Neural crest cell (in vitro differentiated cells): ENCODE measurements at places on chromosomes 2 and 18. TPM values are rescaled to one million over a fixed set of nuclear protein-coding genes. Genes with fewer than 3 reads are reported as not detected.
A peak's percentile ranks its signal among the peaks of the same experiment; 100 is the strongest.

Gene SKA1
- total RNA-seq: 28.9 and 30.3 TPM in 2 replicates

Gene ZC3H6
- 7.3 and 7.9 TPM in 2 replicates for total RNA-seq

Gene RNF144A
- 49.6 and 49.9 TPM in 2 replicates for total RNA-seq

Gene EFR3B
- total RNA-seq: 40.7 and 41.2 TPM in 2 replicates

Gene STK36
- 77.0 and 78.7 TPM in 2 replicates for total RNA-seq

Gene RAMP1
- 0.58 and 0.91 TPM in 2 replicates for total RNA-seq

Gene RAB6D
- 0.42 and 0.52 TPM in 2 replicates for total RNA-seq

Gene MBP
- total RNA-seq: 1.6 and 2.0 TPM in 2 replicates

Gene CCL20
- total RNA-seq: not detected in 2 replicates

Gene DNAH7
- 1.5 and 2.6 TPM in 2 replicates for total RNA-seq

Gene SMIM21
- not detected in 2 replicates for total RNA-seq

Gene LAMA1
- 96.1 and 102 TPM in 2 replicates for total RNA-seq

Gene CCDC178
- 0.42 and 0.82 TPM in 2 replicates for total RNA-seq

Gene CNGA3
- total RNA-seq: 0.72 and 0.84 TPM in 2 replicates

Gene TUBA3D
- total RNA-seq: not detected in 2 replicates

Gene DUSP2
- total RNA-seq: 1.0 and 1.1 TPM in 2 replicates

GRCh38 chr18:8051453-8051852, 484.3 kb downstream of the PTPRM start:
- no peak for DNase-seq

GRCh38 chr2:229900012-229900411, 21.8 kb downstream of the TRIP12 start:
- no peak for DNase-seq

DNA sequence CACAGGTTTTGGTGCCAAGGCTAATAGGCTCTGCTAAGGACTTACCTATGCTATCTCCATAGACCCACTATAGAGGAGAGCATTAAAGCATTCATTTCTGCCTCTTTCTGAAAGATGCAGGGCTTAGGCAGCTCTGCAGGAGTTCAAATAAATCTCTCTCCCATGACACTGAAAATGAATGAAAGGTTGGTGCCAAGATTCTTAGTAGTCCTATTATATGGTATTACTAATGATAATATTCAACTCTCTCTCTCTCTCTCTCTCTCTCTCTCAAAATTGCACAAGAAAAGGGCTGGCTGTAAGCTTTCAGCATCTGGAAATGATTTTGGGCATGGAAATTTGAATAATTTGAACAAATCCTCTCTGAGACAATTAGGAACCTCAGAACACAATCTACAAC, 433.7 kb downstream of the MBD2 start:
- DNase-seq: no peak

DNA sequence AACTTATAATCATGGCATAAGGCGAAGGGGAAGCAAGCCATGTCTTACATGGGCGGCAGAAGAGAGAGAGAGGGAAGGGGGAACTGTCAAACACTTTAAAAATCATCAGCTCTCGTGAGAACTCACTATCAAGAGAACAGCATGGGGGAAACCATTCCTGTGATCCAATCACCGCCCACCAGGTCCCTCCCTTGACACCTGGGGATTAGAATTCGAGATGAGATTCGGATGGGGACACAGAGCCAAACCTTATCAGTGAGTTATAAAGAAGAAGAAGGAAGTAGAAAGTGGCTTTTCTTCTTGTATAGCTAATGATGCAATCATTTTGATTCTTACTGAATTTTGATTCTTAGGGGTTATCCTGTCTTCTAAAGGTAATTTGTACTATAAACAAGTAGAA, 51.4 kb downstream of the SMCHD1 start:
- no peak for DNase-seq

- DNase-seq: no peak
Observed at GRCh38 chr2:8661736-8662135, 20.1 kb upstream of the ID2 start.

DNA sequence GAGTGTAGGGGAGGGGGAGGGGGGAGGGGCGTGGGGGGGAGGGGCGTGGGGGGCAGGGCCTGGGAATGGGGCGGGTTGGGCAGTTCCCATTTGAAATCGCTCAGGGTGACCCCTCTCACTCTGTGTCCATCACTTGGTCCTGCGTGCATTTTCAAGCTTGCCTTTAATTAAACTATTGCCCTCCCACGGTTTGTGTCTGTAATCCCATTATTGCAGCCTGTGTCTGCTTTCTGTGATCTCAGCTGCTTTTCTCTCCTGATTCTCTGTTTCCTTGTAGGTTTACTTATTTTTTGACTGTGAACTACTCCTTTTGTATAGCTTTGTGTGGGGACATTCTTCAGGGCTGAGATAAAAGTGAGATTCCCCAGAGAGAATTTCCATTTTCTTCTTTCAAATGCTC, 1.3 kb downstream of the DCDC2C start:
- no peak for DNase-seq

- DNase-seq: no peak
Observed at GRCh38 chr2:109176928-109177327, 47.9 kb downstream of the SH3RF3 start.

DNA sequence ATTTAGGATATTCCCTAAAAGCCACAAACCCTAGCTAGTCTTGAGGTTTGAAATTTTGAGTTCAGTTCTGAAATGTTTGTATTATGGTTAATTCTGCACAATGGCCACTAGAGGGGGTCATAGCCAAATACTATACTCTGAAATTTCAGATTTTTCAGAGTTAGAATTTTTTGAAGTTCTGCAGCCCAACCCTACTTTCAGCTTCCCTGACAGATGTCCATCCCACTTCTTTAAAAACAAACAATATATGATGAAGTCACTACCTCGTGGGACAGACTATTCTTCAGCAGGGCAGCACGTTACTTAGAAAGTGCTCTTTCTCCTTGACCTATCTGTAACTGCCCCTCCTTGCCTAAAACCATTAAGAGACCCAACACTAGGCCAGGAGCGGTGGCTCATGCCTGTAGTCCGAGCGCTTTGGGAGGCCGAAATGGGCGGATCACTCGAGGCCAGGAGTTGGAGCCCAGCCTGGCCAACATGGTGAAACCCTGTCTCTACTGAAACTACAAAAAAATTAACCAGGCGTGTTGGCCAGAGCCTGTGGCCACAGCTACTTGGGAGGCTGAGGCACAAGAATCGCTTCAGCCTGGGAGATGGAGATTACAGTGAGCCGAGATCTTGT, 48.2 kb upstream of the PAPOLG start:
- peak; percentile 1 for DNase-seq

DNA sequence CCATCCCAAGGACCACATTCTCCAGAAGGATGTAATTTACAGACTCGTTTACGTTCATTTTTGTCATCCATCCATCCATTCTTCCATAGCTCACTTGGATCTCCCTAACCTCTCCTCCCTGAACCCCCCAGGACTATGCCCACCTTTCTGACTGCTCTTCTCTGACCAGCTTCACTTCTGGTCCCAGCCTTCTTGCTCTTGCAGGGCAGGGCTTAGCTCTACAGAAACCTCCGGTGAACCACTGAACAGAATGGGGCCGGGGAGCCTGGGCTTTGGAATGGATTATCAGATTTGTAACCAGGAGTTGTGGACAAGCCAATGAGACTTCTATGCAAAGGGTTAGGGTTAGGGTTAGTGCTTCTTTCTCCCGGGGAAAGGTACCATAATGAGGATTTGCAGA, 95.0 kb downstream of the TGFA start:
- DNase-seq: no peak

GRCh38 chr18:10414293-10414842, 40.1 kb upstream of the APCDD1 start:
- DNase-seq: no peak

- DNase-seq: no peak
Observed at GRCh38 chr2:231614559-231615057, 21.9 kb downstream of the TEX44 start.

DNA sequence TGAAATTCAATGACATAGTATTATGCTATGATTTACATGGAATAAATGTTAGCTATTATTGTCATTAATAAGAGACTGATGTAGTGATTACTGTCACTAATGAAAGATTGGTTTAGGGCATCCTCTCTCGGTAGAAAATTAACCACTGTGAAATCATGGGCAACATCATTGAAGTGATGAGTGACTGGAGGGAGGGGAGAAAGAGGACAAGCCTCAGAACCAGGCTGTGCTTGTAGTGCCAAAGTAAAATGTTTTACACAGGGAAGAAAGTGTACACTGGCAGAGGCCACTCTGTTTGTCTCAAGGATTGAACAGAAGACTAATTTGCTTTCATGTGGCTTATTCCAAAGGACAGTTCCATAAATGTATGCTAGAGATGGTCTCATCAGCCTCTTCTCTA, 456.2 kb upstream of the TCF4 start:
- DNase-seq: no peak

DNA sequence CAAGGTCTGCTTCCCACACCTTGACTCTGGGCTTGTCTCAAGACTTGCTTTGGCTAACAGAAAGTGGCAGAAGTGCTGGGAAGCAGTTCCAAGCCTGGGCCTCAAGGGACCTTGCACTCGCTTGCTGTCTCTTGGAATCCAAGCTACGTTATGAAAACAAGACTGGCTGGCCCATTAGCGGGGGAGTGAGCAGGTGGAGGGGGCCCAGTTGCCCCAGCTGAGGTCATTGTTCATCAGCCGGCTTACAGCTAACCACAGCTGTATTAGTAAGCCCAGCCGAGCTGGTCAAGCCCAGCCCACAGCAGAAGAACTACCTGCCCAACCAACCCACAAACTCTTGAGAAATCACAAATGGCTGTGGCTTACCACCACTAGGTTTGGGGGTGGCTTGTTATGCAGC, 63.1 kb downstream of the MARCO start:
- no peak for DNase-seq

- DNase-seq: no peak
Observed at GRCh38 chr2:12726271-12726670, 9.5 kb downstream of the TRIB2 start.

DNA sequence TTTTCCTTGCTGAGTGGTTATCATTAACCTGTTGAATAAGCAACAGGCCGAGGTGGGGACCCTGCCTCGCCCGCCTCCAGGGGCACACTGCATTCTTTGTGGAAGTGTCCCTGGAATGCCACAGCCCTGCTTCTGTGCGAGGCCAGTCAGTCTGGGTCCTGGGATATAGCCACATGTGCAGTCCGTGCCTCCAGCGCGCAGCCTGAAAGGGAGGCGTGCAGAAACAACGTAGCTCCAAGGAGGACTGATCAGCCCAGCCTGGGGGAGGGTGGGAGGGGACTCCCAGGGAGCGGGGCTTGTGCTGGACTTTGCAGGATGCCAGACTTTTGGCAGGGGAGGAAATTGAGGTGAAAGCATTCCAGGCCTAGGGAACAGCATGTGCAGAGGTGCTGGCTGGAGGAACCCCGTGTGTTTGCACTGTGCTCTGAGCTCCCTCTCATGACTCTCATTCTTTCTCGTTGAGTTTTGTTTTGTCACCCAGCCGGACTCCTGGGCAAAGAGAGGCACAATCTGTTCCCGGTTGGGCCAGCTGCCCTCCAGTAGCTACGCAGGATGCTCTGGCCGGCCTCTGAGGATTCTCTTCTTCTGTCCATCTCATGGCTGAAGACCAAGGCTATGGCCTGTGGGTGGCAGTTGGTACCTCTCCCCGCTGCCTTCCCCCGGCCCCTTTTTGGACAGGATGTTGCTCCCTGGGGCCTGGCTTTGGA, 39.7 kb downstream of the HPCAL1 start:
- no peak for DNase-seq

- no peak for DNase-seq
Observed at GRCh38 chr2:80054346-80054675, 250.2 kb downstream of the LRRTM1 start.

GRCh38 chr2:239264492-239264837, 136.4 kb downstream of the HDAC4 start:
- DNase-seq: no peak

DNA sequence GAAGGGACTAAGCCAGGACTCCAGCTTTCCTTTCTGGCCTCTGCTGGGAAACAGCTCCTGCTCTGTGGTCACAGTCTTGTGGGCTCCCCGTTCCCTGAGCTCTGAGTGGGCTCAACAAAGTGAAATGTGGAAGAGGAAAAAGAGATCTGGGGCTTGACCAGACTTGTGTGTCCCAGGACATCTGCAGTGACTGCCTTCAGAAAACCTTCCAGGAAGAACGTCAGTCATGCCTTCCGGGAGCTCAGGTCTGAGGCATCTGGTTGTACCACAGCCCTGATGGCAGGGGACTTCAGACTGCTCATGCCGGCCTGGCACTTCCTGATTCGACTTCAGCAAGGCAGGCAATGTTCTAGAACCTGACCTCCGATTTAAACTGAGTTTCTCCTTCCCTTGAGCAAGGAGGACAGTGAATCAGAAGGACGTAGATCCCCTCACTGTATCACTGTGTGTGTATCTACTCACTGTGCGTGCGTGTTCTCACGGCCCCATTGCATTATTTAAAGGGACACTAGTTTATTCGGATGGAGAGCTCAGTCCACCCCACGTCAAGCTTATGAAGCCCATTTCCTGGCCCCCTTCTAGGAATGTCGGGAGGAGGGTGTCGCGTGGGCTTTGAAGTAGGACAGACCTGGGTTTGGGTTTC, 548 bp upstream of the FBLN7 start:
- DNase-seq: no peak

- peak; percentile 52 for DNase-seq
Observed at GRCh38 chr2:190781604-190782198, 98.9 kb upstream of the GLS start.

DNA sequence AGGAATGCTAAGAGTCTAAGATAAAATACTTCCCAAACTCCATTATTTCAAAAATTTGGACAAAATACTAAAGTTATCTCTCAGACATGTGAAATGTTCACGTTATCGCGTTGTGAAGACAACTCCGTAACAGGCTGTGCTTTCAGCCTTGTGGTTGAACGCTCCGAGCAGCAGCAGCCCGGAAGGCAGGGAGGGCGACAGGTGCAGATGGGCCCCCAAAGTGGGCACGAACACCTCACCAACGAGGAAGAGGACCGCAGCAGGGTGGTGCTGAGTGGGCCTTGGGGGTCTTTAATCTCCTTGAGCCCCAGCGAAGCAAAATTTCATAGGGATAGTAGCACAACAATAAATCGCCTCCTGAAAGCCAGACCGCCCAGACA, 1.0 kb upstream of the FAM110C start:
- no peak for DNase-seq

- no peak for DNase-seq
Observed at GRCh38 chr2:186274936-186275575, 211.0 kb upstream of the ZC3H15 start.

DNA sequence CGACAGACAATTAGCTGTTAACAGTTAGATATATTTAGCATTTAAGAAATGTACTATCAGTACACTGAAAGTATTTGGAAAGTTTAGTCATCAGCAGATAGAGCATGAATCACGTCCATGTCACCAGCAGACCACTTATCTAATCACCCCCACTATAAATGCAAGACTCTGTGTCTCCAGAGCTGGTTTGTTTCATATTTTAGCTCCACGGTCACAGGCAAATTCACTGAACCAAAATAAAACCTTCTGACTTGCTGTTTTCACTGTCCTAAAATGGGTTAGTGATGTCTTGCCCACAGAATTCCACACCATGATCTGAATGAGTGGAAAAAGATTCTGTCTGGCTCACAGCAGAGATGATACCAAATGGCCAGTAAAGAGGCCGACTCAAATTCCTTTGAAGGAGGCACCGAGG, 64.9 kb downstream of the CDH2 start:
- no peak for DNase-seq
